Stimulated activated CD4-positive, alpha-beta T cell treated with anti-CD3 and anti-CD28 coated beads, TNF-alpha, amount 100 ng/mL, for 1 hour (primary cell): ENCODE measurements at places on chromosomes 11 and 22.

DNA sequence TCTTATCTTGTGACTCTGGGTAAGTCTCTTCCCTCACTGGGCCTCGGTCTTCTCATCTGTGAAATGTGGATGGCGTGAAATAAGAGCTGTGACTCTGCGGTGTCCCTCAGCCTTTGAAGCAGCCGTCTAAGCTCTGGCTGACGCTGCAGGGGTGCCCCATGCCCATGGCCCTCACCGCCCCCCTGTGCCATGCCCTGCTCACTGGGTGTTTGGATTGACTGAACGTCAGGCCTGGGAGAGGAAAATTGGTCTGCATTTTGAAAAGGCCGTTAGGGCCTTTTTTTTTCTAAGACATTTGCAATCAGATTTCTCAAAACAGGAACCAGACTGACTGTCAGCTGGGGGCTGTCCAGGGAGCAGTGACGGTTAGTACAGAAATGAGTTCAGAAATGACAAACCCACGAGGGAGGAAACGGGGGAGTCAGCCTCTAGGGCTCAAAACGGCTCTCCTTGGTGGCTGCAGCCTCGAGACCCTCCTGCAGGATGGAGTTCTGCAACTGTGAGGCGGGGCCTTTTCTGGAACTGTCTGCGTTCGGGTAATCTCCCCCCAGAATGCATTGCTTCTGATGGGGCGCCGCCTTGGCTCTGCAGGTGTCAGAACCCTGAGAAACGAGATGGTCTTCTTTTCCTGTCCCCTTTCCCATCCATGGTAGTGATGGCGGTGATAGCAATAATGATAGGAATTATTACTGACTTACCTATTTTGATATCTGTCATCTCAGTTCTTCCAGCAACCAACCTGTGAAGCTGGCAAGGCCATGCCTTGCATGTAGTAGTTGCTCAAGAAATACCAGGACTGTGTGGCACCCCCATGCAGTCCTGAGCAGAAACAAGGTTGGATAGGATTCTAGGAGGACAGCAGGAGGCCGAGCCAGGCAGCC lies 2.0 kb downstream of the GRK2 start:
- DNase-seq, result no peak

GRCh38 chr11:94964934-94965333 lies 8.4 kb downstream of the CWC15 start:
- DNase-seq, result no peak

- peak; percentile 14 for DNase-seq
Measured at GRCh38 chr11:17013548-17014320, 480 bp downstream of the PLEKHA7 start.

DNA sequence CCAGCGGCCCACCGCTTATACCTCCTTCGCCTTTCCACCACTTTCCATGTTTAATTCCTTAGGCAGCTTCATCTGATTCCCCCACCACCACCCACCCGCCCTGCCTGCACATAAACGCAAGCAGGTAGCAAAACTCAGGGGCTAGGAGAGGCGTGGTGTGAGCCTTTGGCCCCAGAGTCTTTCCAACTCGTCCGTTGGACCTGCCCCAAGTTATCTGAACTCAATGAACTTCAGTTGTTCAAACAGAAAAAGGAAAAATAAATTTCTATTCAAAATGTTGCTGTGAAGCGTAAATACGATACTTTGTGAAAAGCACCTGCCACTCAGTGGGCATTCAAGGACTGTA lies 814 bp upstream of the CDON start:
- no peak for DNase-seq

GRCh38 chr11:72379384-72380131 lies 54.8 kb downstream of the CLPB start:
- no peak for DNase-seq

- DNase-seq, result no peak
Measured at GRCh38 chr11:121721961-121722360, 269.2 kb upstream of the SORL1-AS1 start.

DNA sequence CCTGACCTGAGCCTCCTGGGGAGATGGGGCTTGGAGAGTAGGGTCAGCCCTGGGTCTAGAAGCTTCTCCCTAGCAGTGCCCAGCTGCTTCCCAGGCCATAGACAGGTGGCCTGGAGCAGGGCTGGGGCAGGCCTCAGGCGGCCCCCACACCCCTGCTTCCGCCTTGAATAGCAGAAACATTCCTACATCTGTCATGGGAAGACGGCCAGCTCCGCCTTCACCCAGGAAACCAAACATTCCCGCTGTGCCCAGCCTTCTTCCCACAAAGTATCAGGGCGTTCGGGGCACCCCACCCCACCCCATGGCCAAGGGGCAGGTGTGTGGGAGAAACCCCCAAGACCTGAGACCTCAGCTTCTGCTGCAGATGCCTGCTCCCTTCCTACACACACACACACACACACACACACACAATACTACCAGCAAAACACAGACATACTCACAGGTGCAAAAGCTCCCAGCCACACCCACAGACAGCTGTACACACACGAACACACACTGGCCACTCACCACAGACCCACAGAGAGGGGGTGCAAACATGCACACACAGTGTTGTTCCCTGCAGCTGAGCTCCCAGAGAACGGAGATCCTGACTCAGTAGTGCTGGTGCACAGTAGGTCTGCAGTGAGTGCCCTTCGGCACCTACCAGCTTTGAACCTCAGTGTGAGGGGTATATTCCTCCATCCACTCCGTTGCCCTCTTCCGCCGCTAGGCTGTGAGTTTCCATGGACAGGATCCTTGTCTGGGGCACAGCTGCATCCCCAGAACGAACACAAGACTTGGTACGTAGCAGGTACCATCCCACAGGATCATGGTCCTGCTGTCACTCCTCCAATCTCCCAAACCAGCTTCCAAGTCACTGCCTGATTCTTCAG lies 37.4 kb downstream of the PDGFB start:
- DNase-seq, result no peak

- DNase-seq, result no peak
Measured at GRCh38 chr11:84824624-84825023, 802.5 kb downstream of the DLG2 start.

GRCh38 chr11:126072801-126073594 lies 10.3 kb upstream of the CDON start:
- no peak for DNase-seq

GRCh38 chr11:65132238-65132987 lies 1.9 kb downstream of the SYVN1 start:
- DNase-seq, result no peak

- no peak for DNase-seq
Measured at GRCh38 chr11:68872216-68873003, 30.7 kb upstream of the CPT1A start.

DNA sequence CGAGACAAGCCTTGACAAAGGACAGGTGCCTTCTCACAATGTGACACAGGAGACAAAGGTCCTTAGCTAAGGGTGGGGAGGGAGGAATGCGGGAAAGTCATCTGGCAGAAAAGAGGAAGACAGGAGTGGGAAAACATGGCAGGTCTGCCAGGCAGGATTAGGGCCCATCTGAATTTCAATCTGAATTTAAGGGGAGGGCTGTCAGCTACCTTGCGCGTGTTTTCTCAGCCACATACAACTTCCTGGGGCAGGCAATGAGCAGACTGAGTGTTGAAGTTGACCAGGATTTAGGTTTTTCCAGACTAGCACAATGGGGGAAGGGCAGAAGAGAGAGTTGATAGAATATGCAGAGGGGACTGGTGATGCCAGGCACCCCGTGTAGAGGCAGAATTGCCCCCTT lies 66.7 kb upstream of the LARGE1 start:
- no peak for DNase-seq

DNA sequence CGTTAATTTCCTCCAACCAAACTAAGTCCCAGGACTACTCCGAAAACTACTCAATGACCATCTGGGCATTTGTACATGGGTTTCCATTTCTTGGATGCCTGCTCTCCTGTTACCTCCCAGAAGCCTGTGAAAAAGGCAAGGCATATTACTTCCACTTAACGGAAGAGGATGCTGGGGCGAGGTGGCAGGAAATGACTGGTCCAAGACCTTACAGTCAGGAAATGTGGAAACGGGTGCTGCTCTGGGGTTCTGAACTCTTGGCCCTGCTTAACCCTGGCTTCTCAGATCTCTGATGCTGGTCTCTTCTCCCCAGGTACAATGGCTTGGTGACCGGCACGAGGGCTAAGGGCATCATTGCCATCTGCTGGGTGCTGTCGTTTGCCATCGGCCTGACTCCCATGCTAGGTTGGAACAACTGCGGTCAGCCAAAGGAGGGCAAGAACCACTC lies 12.9 kb downstream of the ADORA2A start:
- DNase-seq, result no peak

- DNase-seq, result no peak
Measured at GRCh38 chr11:76135491-76135890, 70.8 kb downstream of the WNT11 start.

- DNase-seq, result no peak
Measured at GRCh38 chr11:9859554-9860305, 195.9 kb downstream of the SWAP70 start.

DNA sequence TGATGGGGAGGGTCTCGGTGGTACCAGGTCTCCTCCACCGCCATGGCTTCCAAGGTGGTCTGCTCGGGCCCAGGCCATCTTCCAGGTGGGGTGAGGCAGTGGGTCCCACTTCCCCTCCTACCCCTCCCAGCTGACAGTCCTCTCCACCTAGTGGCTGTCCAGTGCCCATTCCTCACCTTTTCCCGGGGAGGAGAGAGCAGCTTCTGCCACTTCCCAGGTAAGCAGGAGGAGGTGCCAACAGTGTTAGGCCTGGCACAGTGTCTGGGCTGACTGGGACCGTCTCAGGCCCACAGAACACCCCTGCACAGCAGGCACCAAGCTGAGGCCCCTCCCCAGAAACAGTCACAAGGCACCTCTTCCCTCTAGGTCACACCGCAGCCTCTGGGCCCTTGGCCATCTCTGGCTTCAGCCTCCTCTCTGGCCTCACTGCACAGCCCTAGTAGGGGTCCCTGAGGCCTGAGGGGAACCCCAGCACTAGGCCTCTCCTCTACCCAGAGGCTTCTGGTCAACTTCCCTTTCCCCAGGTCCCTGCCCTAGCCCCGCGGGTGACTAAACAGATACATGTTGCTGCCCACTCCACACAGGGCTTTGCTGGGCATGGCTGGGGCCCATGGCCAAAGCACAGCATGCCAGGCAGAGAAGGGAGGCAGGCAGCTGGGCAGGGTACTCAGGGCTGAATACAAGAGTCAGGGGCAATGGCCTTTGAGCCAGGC lies 2.3 kb upstream of the ANKRD13D start:
- DNase-seq, result no peak

- no peak for DNase-seq
Measured at GRCh38 chr11:35584321-35584720, 33.9 kb upstream of the FJX1 start.

DNA sequence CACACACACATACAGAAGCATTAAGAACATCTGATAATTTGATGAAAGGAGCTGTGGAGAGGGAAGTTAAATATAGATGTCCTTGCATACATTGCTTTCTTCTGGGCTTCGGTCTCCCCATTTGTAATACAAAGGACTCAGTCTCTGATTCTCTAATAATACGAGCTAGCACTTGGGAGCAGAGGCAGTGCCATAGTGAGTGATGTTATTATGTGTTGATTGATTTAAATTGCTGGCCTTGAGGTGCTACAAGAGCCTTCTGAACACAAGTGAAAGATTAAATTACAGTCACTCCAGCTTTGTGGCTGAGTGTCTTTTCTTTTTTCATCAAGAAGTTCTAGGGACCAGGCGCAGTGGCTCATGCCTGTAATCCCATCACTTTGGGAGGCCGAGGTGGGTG lies 61.5 kb upstream of the HMGXB4 start:
- no peak for DNase-seq

GRCh38 chr11:96311120-96311568 lies 31.9 kb downstream of the MAML2 start:
- DNase-seq, result no peak

DNA sequence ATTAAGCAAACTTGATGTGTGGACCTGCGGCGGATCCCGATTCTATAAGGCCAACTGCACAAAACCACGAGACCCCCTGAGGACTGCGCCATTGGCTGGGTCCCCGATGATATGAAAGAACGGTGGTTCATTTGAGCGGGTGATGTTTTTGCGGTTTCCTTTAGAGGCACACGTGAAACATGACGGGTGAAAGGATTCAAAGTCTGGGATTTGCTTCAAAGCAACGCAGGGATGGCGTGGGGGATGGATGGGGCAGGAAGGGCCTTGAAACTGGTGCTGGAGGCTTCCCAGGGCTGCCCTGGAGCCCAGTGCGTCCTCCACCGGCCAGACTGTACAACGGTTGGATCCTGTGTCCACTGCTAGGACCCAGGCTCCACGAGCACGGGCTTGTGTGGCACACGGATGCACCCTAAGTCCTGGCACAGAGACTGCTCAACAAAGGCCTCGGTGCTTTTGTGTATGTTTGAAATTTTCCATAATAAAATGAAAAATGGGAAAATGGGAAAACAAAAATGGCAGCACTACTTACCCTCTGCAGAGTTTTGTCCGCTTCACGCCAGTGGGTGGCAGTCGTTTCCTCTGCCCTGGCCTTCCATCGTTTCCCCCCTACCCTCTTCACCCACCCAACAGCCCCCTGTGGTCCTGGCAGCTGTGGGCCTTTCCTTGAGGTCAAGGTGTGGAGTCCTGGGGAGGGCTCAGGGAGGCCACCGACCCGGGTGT lies 3.6 kb downstream of the ASCL2 start:
- no peak for DNase-seq

DNA sequence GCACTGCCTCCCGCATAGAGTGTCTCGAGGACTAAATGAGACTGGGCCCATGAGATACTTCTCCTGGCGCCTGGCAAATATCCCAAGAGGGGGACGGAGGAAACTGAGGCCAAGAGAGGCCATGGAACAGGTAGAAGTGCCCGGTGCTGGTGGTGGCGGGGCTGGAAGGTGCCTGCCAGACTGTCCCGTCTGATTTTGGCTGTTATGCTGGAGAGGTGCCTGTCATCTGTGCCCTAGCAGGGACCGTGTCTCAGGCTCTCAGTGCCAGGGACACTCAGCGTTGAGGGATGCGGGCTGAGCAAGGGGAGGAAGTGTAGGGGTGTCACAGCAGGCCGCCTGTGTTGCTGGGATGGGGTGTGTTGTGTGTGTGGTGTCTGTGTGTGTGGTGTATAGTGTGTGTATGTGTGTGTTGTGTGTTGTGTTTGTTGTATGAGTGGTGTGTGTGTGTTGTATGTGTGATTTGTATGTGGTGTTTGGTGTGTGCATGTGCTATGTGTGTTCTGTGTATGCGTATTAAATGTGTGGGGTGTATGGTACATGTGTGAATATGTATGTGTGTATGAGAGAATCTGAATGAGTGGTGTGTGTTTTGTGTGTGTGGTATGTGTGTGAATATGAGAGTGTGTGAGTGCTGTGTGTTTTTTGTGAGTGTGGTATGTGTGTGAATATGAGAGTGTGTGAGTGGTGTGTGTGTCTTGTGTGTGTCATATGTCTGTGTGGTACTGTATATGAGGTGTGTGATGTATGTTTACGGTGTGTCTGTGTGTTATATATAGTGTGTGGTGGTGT lies 21.3 kb upstream of the SHISAL1 start:
- no peak for DNase-seq

DNA sequence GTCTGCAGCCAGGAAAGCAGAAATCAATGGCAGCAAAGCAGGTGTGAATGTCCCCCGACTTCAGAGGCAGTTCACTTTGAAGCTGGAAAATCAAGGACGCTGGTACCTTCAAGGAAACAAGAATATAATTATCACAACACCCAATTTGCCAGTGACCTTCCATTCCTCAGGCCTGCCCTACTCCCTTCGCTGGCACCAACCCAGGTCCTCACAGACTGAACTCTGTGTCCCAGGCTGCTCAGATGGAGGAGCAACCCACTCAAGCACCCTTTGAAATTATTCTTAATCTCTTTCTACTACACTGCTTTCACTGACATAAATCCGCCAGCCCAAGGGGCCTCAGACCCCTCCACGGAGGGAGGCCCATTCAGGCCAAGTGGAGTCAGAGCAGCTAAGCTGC lies 64.7 kb upstream of the WT1 start:
- DNase-seq, result no peak

- DNase-seq, result no peak
Measured at GRCh38 chr11:81963018-81963417, 770.6 kb downstream of the FAM181B start.
